ENCODE measurements at places on chromosomes 12 and 14.

DNA sequence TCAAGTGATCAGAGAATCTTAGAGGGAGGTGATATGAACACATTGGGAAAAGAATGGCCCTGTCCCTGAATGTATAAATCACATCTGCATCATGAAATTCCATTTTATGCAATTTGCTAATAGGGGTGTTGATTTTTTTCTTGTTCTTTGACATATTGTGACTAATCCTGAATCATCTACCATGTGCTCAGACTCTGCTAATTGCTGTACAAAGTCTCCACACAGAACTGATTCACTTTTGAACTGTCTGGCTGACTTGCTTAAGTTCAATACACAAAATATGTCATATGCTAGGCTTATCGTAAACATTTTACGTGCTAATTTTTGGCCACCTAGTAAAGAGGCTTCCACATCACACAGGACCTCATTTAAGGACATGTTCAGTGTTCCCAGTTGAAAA is 2.6 kb downstream of the TMEM132D start:
- DNase-seq: no peak

DNA sequence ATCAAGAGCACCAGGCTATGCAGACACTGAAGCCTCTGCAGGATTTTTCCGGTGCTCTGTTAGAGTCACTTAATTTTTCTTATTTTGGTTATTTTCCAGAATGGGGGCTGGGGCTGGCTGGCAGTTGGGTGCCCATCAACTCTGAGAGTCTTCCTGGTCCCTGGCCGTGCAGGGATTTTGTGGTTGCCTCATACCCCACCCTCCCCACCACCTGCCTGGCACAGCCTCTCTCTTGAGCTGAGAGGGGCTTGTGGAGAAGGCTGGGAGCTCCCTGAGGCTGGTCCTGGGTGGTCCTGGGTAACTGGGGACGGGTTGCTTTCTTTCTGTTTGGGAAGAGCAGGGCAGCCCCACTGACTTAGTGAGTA is 23.3 kb downstream of the LRTM2 start:
- no peak for DNase-seq

- no peak for DNase-seq
Observed at GRCh38 chr12:121697093-121697698, 15.4 kb upstream of the TMEM120B start.

DNA sequence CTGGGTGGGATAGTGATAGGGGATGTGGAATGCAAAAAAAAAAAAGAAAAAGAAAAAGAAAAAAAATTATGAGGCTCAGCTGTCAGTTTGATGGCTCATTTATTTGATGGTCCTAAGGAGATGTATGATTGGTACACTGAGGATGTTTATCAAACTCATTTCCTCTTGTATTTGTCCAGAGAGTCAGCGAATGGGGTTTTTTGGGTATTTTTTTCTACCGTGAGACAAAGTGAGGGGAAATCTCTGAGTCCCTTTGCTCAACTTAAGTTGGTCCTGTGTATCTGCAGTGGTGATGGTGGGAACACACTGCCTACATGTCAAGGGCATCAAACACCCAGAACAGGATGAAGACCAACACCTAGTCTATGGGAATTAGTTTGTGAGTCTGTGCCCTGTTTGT is 176.9 kb upstream of the HIF1A start:
- no peak for DNase-seq

DNA sequence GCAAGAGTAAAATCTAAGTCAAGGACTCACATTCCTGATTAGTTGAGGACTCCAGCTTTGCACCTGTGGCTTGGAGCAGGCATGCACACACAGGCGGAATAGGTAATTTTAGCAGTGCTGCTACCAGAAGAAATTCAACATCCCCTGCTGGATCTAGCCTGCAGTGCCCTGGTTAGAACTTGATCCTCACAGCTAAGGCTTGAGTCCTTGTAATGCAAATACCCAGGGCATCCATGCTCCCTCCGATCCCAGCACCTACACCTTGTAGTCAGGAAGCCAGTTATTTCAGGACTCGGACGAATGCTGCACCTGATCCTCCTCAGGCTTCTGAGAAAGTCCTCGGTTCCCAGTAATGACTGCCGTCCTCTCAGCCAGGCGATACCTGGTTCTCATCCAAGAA is 309.0 kb upstream of the AMIGO2 start:
- DNase-seq: no peak

DNA sequence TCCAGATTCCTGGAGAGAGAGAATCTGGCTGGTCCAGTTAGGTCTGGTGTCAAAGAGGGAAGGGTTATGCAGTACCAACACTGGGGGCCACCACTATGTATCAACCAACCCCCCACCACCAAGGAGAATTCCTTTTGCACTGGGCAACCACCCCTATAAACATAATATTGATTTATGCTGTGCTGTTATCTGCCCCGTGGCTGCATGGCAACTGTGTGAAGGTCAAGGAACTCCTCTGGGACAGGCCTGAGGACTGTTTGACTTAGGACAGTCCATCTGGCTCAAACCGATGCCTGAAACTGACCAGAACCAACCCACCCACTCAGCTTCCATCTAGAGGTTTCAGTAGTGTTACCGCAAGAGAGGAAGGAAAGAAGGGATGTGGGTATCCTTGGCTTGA is 20.5 kb downstream of the PLEKHH1 start:
- no peak for DNase-seq

- no peak for DNase-seq
Observed at GRCh38 chr12:70244409-70244808, 1.2 kb downstream of the CNOT2 start.

- no peak for DNase-seq
Observed at GRCh38 chr12:9872742-9873141, 3.6 kb upstream of the CLEC2B start.

GRCh38 chr12:55717011-55718007 is 1.5 kb downstream of the BLOC1S1 start:
- no peak for DNase-seq

- DNase-seq: no peak
Observed at GRCh38 chr14:95449131-95449530, 67.3 kb downstream of the SYNE3 start.

GRCh38 chr14:40292664-40293063 is 860.4 kb upstream of the FBXO33 start:
- DNase-seq: no peak

DNA sequence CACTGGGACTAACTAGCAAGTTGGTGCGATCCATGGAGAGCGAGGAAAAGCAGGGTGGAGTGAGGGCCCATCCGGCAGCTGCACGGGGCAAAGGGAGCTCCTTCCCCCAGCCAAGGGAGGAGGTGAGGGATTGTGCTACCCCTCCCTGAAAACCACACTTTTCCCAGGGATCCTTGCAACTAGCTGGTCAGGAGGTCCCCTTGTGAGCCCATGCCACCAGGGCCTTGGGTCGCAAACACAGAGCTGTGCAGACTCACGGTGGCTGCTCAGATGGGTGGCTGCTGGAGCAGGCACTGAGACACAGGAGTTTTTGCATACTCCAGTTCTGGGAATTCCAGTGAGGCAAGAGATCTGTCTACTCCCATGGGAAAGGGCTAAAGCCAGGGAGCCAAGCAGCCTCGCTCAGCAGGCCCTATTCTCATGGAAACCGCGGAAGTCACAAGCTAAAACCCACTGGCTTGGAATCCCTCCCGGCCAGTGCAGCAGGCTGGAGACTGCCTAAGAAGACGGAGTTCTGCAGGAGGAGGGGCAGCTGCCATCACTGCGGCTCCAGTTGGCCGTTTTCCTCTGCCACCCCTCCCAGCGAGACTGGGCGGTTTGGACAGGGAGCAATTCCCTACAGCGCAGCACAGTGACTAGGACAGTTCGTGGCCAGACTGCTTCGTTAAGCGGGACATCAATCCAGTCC is 10.9 kb upstream of the ZNF705A start:
- peak; percentile 61 for DNase-seq

DNA sequence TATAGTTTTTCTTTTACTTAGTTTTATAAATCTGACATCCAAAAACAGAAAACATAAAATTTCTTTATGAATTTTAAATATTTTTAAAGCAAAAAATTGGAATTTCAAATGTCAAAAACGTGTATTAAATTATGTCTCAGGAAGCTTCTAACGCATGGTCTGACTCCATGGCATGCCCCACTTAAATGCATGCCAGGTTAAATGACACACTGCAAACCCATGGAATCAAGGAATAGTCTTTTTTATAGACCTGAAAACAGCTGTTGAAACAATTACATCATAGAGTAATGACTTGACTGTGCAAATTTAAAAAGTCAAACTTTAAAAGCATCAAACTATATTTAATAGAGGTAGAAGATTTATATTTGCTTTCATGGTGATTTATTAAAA is 96.1 kb upstream of the DACT1 start:
- DNase-seq: no peak

DNA sequence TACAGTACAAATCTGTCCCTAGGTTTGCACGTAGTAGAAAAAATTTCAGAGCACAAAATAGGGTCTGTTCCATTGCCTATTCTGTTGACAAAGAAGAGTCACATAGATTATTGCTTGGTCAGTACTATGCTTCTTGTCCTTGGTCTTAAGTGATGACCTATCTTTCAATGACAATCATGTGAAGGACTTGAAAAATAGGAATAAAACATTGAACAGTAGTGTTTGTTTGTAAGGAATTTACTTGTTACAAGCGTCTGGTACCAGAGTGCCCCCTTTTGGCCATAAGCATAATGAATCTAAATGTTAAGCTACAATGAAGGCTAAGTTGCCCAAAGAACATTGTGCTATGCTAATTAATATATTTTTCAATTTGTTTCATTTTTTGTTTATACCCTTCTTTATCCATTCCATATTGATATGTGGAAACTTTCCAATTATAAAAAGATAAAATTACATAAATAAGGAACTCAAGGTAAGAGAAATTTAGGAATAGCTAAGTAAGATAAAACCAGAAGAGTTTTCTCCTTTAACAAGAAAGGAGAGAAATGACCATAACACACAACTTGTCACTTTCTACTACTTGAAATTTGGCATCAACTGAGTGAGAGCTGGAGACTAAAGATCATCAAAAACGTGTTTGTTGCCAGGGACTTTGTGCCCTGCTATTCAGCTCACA is 204.7 kb downstream of the EPS8 start:
- DNase-seq: peak; percentile 58

- DNase-seq: no peak
Observed at GRCh38 chr14:49014476-49014875, 571.7 kb downstream of the RPS29 start.

DNA sequence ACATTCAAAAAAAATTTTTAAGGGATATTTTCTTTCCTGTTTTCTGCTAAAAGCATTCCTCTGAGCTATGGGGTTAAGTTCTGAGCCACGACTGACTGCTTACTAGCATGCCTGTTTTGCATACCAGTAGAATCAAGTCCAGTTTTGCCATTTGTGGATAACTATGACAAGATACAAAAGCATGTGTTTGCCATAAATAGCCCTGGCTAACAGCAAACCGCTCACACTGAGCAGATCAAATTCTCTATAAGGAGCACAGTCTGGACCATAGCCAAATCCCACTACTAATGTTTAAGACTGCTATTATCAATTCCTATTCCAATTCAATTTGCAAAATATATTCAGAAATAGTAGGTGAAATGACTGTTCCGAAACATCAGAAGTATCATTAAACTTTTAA is 3.2 kb downstream of the CFL2 start:
- peak; percentile 47 for DNase-seq

GRCh38 chr14:97028382-97028781 is 231.2 kb downstream of the VRK1 start:
- no peak for DNase-seq

- no peak for DNase-seq
Observed at GRCh38 chr12:2405039-2405438, 352.3 kb downstream of the CACNA1C start.

DNA sequence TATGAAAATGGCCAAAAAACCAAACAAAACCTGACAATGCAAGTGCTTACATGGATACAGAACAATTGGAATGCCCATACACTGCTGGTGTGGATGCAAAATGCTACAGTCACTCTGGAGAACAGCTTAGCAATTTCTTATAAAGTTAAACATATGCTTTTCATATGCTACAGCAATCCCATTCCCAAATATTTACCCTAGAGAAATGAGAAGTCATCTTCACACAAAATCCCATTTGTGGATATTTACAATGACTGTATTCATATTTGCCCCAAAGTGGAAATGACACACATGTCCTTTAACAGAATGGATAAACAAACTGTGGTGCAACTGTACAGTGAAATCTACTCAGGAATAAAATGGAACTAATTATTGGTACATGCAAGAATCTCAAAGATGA is 20.4 kb downstream of the SAV1 start:
- no peak for DNase-seq

GRCh38 chr14:71536015-71536740 is 396.1 kb upstream of the RGS6 start:
- no peak for DNase-seq

- no peak for DNase-seq
Observed at GRCh38 chr12:26822026-26822425, 11.0 kb downstream of the ITPR2 start.

DNA sequence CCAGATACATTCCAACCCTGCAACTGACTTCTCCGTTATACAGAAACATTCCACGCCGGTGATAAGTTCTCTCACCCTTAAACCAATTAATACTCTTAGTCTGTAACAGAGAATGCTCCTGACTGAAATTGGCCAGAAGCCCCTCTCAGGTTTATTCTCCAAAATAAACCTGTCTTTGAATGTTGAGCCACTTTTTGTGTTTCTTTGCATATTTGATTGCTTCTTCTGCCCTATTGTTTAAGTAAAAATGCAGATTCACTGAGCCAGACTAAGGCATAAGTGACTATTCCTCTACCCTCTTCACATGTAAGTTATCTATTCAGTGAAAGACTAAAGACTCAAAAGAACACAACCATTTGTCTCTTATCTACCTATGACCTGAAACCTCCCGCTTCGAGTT is 3.6 kb upstream of the AVPR1A start:
- DNase-seq: no peak

- DNase-seq: no peak
Observed at GRCh38 chr12:5506821-5507231, 74.9 kb downstream of the NTF3 start.

GRCh38 chr14:63438065-63438757 is 105.0 kb downstream of the PPP2R5E start:
- peak; percentile 82 for DNase-seq

DNA sequence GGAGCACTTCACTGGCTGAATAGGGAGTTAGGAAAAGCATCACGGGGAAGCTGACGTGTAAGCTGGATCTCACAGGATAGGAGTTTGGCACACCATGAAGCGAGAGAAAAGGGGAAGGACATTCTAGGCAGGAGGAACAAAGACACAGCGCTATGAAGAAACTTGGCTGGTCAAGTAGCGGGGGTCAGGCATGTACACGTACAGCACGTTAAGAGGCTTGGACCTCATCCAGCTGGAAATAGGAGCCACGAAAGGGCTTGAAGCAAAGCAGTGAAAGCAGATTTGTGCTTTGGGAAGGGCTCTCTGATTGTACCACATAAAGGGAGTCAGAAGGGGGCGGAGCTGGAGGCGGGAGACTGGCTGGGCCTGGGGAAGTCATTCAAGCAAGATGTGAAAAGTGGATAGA is 19.6 kb upstream of the GALNT8 start:
- DNase-seq: no peak

DNA sequence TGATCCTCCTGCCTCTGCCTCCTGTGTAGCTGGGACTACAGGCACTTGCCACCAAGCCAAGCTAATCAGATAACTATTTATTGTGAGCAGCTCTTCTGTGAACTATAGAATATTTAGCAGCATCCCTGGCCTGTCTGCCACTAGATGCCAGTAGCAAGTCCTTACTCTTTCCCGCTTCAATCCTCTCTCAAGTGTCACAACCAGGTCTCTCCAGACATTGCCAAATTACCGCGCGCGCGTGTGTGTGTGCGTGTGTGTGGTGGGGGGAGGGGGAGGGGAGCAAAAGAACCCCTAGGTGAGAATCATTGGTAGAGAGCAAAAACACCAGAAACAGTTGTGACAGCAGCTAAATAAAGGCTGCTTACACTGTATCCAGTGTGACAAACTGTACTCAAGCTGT is 49.9 kb downstream of the PPP2R5E start:
- no peak for DNase-seq

- no peak for DNase-seq
Observed at GRCh38 chr14:45177076-45177475, 41.3 kb downstream of the FANCM start.

Measured in smooth muscle cell of the brain vasculature (primary cell).